ENCODE measurements at places on chromosomes 7 and 10. TPM values are rescaled to one million over a fixed set of nuclear protein-coding genes. Genes with fewer than 3 reads are reported as not detected.
A peak's percentile ranks its signal among the peaks of the same experiment; 100 is the strongest.

The NPY4R2 gene
- not detected for total RNA-seq

The XRCC2 gene
- total RNA-seq, result 1.3 TPM

The VIM gene
- 274 TPM for total RNA-seq

The SAMD9L gene
- 8.7 TPM for total RNA-seq

The SP8 gene
- 0.21 TPM for total RNA-seq

The KCNH2 gene
- 17.4 TPM for total RNA-seq

The ARL5B gene
- total RNA-seq, result 8.6 TPM

The WEE2 gene
- not detected for total RNA-seq

The HELLS gene
- 5.1 TPM for total RNA-seq

The BLVRA gene
- total RNA-seq, result 38.4 TPM

The VAX1 gene
- total RNA-seq, result 6.7 TPM

The NPY gene
- 49.5 TPM for total RNA-seq

- no peak for DNase-seq
These were observed 384.9 kb downstream of the THSD7A start for GRCh38 chr7:11447106-11447505.

DNA sequence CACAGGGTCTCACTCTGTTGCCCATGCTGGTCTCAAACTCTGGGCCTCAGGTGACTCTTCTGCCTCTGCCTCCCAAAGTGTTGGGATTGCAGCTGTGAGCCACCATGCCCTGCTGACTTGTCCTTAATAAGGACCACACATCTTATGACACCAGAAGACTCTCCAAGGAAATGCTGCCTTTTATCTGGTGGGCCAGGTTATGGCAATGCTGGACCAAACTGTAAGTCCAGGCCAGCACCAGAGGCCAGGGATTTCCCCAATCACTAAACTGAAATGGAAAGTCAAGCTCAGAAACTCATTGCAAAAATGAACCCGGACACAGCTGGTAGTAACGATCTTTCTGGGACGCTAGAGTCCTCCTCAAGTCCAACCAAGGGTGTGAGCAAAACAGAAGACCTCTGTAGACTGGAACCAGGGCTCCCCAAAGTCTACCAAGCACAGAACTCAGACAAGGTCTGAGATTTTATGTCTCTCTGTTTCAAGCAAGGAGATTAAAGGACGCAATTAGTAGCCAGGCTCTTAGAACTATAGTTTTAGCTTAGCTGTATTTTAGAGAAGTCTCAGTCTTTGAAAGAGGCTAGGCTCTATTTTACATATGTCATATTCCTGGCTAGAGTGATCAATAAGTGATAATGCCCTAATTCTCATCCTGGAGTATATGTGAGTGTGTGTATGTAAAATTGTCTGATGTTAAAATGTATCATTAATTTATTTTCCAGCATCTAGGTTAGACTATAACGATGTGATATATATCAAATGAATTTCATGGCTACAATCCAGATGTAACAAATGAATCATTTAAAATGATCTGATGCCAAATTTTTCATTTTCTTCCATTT, 74.0 kb upstream of the ITGB1 start:
- DNase-seq, result no peak

GRCh38 chr7:1617957-1618356, 48.1 kb upstream of the PSMG3 start:
- no peak for DNase-seq

DNA sequence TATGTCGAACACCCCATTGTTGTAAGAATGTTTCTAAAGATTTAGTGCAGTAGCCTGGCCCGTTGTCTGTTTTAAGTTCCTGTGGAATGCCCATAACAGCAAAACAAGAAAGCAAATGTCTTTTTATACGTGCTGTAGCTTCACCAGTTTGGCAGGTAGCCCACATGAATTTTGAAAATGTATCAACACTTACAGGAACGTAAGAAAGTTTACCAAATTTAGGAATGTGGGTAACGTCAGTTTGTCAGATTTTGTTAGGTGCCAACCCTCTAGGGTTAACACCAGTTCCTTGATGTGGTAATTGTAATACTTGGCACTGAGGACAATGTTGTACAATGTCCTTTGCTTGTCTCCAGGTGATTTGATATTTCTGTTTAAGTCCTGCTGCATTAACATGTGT, 3.2 kb upstream of the GIMAP4 start:
- no peak for DNase-seq

GRCh38 chr10:62018131-62018911, 116.8 kb downstream of the ARID5B start:
- no peak for DNase-seq

DNA sequence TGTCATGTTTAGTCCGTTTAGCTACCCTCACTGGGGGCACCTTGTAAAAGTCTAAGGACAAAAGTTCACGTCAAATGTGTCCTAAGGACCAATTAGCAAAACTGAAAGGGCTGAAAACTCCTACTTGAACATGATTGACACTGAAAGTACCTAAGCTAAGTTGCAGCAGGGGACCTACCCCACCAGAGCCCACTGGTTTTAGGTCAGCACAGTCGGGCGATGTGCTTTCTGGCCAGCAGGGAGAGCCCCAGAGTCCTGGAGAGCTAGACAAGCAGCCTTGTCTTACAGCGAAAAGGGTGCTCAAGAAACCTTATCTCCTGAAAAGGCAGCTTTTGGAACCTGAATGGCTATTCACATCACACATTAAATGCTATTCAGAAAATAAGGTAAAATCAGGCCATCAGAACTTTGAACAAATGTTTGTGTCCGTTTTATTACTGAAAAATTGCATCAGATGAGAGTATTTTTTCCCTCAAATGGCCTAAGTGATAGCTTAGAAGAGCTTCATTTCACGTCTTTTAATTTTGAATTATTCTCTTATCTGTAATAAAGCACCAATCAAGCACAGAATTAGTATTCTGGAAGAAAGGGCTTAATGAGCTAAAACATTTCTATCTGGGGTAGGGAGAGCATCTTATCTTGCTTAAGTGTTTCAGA, 52.2 kb upstream of the MKI67 start:
- no peak for DNase-seq

DNA sequence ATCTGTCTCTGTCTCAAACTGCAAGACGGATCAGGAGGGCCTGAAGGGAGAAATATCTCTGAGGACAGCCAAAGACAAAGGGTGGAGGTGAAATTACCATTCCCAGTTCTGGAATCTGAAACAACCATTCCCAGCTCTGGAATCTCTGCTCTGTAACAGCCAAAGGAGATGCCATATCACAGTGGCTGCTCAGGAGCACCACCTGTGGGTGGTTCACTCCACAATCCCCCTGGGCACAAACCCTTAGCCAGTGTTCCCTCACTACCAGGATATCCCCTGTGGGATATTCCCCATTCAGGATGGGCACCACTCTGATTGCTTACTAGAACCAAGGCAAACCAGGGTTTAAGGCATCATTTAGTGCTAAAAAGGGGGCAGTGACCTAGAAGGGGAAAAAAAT, 199.0 kb downstream of the HTR7 start:
- no peak for DNase-seq

GRCh38 chr7:26965724-26966123, 101.3 kb upstream of the SKAP2 start:
- DNase-seq, result no peak

DNA sequence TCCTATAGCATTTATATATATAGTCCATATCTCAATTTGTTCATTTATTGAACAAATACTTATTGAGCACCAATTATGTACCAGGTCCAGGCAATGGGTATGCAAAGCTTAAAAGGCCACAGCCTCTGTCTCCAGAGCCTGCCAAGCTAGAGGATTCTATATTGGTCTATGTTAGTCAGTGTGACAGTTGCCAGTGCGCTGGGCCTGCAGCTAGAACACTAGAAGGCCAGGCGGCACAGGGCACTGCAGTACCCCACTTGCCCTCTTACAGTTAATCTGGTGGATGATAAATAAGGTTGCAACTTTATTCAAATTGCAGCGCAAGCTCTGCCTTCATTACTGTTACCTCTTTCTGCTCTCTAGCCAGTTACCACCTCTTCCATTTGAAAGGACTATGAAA, 68.8 kb downstream of the PPP1R3C start:
- no peak for DNase-seq

DNA sequence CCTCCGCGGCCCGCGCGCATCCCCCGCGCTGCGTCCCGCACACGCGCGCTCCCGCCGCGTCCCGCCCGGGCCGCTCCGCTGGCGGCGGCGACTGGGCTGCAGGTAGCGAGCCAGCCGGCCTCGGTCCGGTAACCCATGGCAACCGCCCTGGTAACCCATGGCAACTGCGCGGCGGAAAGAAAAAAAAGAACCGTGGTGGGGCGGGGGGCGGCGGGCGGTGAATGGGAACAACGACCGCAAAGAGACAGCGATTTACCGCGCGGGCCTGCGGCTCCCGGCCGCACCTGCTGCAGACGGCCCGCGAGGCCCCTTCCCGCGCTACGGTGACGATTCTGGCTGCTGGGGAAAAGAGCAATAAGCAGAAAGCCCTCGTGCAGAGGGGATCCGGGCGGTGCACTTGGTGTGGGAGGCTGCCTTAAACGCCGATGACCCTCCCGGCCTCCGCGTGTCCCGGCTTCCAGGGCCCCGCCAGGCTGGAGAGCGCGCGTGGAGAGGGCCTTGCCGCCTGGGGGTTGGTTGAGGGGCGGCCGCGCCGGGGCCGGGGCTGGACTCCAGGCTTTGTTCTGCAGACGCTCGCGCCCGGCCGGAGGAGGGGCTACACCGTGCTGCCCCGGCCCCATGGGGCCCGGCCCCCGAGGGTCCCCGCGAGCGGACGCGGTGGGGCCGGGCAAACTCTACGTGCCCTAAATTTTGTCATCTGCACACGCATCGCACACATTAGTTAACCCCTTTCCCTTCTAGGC, 84.7 kb downstream of the SNX10 start:
- peak; percentile 42 for DNase-seq

DNA sequence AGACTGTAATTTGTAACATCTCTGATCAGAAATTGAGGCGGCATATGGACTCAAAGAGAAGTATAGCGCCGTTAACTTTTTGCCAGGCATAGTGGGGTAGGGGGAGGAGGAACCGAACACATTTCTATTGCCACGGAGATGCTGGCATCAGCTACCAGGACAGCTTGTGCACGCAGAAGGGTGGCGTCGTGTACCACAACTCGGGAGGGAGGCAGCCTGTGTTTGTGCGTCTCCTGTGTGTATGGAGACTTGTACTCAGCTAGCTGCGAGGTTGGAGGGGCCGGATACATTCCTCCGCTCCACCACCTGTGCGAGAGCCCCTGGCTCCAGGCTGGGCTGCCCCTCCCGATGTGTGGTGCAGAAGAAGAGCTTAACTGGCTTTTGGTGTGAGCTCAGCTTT, 634.8 kb downstream of the TYW1 start:
- DNase-seq, result no peak

DNA sequence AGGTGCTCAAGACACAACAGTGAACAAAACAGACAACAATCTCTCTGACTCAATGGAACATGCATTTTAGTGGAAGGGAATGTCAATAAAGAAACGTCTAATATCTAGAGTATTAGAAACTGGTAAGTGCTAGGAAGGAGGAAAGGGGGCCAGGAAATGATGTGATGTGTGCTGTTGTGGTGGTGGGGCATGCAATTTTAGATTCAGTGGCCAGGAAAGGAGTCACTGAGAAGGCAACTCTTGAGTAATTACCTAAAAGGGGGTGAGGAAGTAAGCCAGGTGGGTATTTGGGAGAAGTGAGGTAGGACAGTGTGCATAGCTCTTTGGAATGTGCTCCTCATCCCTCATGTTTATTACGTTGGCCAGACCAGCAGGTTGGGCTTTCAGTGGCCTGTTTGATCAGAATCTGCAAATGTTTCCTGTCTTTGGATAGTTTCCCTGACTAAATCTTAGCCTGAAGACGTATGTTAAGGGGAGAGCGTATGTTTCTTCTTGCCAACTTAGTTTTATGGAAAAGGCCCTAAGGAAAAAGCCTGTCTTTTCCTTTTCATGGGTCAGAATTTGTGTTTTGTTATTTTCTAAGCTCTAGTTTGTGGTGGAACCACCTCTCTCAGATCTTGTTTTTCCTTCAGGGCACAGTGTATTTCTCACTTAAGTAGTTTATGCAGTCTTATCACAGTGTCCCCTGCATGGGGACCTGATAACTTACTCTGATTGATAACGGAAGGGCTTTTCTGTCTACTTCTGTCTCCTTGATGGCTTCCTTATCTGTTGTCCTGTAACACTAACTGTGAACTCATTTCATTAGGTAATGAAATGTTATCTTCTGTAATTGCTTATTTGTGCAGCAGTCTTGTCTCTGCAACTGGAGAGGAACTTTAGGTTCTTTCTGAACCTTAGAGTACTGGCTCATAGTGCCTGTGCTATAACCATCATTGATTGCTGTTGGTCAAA, 203.7 kb downstream of the AUTS2 start:
- no peak for DNase-seq

- peak; percentile 53 for DNase-seq
These were observed 38.2 kb downstream of the CTNNA3 start for GRCh38 chr10:67657775-67658174.

GRCh38 chr7:32378988-32379387, 111.2 kb downstream of the LSM5 start:
- no peak for DNase-seq

DNA sequence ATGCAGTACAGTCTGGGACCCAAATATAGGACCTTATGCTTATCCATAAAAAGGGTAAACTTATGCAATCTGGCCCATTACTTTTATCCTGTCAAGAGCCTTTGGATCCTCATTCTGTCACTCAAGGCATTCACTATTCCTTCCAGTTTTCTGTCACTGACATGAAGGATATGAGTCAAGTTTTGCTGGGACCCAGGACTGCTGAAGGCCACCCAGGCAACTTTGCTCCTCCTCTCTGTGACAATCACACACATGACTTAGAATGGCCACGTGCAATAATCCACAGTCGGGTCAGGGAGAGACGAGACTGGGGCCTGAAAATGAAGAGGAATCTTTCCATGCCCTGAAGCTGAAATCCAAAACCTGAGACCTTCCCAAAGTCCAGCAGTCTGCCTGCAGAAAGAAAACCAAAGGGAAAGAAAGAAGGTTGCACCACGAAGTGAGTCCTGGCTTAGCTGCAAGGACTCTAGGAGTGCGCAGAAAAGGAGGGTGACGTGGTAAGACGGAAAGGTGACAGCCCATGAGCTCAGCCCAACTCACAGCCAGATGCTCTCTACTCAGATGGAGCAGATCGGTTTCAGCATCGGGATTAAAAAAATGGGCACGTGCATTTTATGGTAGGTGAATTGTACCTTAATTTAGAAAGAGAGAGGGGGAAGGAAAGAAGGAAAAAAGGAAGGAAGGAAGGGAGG, 67.2 kb downstream of the VOPP1 start:
- no peak for DNase-seq

GRCh38 chr7:51006483-51007235, 224.0 kb upstream of the GRB10 start:
- DNase-seq, result no peak

DNA sequence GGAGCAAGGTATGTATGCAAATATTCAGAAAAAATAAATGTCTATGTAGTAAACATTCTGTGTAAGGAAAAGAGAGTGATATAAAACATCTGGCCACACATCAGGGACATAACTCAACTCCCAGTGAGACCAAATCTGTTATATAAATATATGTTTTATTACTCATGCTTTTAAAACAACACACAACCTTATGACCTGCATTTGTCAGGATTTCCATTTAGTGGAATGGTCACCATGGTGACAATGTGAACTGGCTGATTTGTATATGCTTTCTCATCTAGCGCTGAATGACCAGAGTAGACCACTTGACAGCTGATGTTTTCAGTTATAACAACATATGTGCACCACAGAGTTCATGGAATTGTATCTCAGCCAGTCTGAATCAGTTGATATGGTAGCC, 551.7 kb downstream of the HTR7 start:
- no peak for DNase-seq

GRCh38 chr7:101963693-101964092, 146.3 kb downstream of the CUX1 start:
- no peak for DNase-seq

GRCh38 chr10:103917302-103918052, 507 bp downstream of the STN1 start:
- DNase-seq, result peak; percentile 28
